Prostate gland (tissue), 2 donors: ENCODE measurements at places on chromosomes 4 and X. TPM values are rescaled to one million over a fixed set of nuclear protein-coding genes. Genes with fewer than 3 reads are reported as not detected.

The ARHGAP24 gene
- total RNA-seq = 6.7 TPM

DNA sequence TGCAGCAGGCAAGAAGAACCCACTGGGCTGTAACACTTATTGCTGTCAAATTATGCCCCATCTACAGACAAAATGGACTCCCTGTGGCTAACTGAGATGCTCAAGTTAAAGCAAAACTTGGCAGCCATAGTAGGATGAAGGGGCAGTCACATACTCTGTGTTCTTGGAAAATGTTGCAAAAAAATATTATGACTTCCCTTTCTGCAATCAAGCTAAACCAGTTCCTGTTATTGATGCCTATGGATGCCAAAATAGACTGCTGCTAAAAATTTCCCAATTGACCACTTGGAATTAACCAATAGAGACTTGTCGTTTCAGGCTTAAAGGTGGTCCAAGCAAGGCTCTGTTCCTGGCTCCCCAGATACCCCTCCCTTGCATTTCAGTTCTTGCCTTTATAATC lies 49.5 kb downstream of the IQCM start:
- no peak for DNase-seq
- H3K36me3 ChIP-seq = no peaks in the 10 kb centered on the region
- H3K27ac ChIP-seq = no peak overlapping the region

DNA sequence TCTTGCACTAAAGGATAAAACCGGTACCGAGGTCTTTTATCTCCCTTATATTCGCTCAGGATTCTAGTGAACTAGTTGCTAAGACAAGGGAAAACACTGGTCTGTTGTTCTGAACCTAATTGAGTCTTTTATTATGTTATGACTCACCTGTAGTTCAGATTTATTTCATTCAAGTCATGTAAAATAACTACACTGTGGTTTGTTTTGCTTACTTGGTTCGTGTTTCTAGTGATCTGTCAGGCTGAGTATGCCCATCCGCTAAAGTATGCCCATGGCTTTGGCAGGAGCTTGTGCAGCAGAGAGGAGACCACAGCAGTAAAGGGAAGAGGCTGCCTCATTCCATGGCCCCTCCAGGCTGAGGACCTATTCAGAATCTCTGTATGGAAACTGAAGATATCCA lies 126.1 kb downstream of the AFF1 start:
- H3K4me3 ChIP-seq = no peak overlapping the region
- H3K4me1 ChIP-seq = peaks cover 5% of the 10 kb centered on the region
- no peaks in the 10 kb centered on the region for H3K36me3 ChIP-seq
- no peak for DNase-seq
- no peaks in the 10 kb centered on the region for H3K27me3 ChIP-seq
- no peak overlapping the region for H3K27ac ChIP-seq

DNA sequence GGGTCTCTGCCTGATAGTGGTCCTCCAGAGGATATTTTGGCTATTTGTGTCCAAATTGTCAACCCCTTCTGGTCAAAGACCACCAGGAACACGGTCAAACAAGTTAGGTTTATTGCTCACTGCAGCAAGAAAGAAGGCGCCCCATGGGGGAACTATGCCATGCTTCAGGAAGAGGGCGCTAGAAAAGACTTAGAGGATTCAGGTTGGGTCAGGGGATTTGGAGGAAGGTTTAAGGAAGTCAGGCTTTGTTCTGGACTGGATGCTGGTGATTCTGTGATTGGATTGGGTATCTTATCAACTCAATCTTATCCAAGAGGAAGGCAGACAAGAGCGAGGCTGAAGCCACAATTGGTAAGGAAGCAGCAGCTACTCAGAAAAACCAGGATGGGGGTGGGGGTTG lies 14.3 kb upstream of the ELF4 start:
- DNase-seq = no peak
- H3K4me3 ChIP-seq = no peak overlapping the region
- no peaks in the 10 kb centered on the region for H3K27me3 ChIP-seq
- no peaks in the 10 kb centered on the region for H3K36me3 ChIP-seq
- H3K27ac ChIP-seq = peak overlapping the region; percentile 50

The AFP gene
- total RNA-seq = 0.45 TPM

DNA sequence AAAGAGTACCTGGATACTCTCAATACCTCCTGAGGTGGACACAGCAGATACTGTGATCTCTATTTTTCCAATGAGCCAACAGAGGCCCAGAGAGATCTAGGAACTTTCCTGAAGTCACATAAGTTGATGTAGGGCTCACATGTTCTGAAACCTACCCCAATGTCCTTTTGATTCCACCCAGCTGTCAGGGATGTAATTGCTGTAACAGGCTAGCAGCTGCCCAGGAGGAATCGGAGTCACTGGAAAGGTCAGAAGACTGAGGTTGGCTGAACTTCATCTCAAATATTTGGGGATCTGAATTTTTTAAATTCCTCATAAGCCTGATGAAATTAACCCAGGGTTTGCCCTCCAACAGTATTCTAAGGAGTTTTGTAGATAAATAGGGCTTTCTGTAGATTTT lies 52.5 kb upstream of the PROM1 start:
- no peak overlapping the region for H3K27ac ChIP-seq
- no peaks in the 10 kb centered on the region for H3K4me1 ChIP-seq
- no peak overlapping the region for H3K4me3 ChIP-seq
- H3K36me3 ChIP-seq = no peaks in the 10 kb centered on the region
- no peaks in the 10 kb centered on the region for H3K27me3 ChIP-seq
- DNase-seq = no peak

- no peak overlapping the region for H3K4me3 ChIP-seq
- no peak overlapping the region for H3K27ac ChIP-seq
- no peaks in the 10 kb centered on the region for H3K27me3 ChIP-seq
- DNase-seq = no peak
Observed at GRCh38 chr4:148240241-148240640, 202.0 kb downstream of the NR3C2 start.

DNA sequence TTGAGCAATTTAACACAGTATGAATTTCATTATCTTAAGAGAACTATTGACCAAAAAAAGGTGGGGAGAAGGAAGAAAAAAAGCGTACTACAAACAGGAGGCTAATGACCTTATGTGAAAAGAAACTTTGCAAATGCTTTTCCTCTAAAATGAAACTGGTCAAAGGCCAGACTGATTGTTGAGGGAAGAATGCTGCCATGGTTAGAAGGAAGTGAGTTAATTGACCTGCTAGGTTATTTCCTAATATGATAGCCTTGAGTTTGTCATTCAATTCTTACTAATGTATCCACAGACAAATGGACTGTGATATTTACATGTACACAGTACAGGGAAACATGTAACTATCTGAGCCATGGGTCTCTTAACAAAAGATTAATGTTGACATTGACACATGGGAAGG lies 132.8 kb downstream of the PCDH19 start:
- DNase-seq = no peak
- H3K4me3 ChIP-seq = no peak overlapping the region
- H3K4me1 ChIP-seq = no peaks in the 10 kb centered on the region
- no peaks in the 10 kb centered on the region for H3K36me3 ChIP-seq
- no peaks in the 10 kb centered on the region for H3K27me3 ChIP-seq
- H3K27ac ChIP-seq = no peak overlapping the region

The CWH43 gene
- 118 TPM for total RNA-seq

DNA sequence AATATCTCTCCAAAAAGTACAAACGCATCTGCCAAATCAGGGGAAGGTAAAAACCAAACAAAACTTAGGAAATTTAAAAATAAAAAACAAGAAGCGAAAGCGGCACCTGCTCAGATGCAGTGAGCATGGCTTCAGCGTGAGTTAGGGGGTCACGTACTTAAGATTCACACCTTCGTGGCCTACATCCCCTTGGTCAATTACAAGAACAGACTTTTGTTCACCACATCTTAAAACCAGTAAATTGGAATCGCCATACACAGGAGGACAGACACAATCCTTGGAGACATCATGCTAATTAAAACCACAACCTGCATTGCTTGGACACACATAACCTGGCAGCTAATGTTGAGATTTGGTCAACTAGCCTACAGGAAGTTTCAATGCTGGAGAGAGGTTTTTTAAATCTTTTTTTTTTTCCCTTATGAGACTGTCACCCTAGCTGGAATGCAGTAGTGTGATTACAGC lies 12.5 kb upstream of the SEL1L3 start:
- H3K4me3 ChIP-seq = no peak overlapping the region
- no peaks in the 10 kb centered on the region for H3K36me3 ChIP-seq
- DNase-seq = no peak
- H3K4me1 ChIP-seq = no peaks in the 10 kb centered on the region

GRCh38 chrX:45699158-45699557 lies 498.5 kb upstream of the DIPK2B start:
- no peak overlapping the region for H3K4me3 ChIP-seq
- H3K27me3 ChIP-seq = no peaks in the 10 kb centered on the region
- H3K4me1 ChIP-seq = no peaks in the 10 kb centered on the region
- no peak overlapping the region for H3K27ac ChIP-seq
